ENCODE measurements at places on chromosomes 12 and 14.
A peak's percentile ranks its signal among the peaks of the same experiment; 100 is the strongest.

DNA sequence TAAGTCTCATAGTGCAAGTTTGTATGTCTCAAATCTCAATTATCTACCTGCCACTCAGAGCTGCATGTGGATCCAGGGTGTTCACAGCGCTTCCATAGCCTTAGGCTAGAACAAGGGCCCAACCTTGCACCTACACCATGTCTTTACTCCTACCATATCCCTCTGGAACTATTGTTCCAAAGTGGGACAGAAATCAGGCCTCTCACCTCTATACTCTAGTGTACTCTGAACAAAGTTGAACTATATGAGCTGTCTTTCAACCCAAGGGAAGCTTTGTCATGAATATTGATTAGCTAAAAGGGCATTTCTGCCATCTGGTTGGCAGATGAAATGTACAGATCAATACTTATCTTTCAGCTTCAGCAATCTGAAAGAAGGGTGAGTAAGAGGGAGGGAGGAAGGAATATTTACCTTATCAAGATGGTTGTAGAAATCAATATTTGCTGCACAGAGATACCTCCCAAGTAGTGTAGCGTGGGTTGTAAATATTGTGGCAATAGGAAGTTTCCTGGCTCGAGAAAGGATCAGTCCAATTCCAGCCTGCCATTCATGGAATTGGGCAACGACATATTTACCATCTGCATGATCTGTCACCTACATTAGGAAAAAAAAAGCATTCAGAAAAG, 30.8 kb downstream of the GYS2 start:
- DNase-seq: no peak

DNA sequence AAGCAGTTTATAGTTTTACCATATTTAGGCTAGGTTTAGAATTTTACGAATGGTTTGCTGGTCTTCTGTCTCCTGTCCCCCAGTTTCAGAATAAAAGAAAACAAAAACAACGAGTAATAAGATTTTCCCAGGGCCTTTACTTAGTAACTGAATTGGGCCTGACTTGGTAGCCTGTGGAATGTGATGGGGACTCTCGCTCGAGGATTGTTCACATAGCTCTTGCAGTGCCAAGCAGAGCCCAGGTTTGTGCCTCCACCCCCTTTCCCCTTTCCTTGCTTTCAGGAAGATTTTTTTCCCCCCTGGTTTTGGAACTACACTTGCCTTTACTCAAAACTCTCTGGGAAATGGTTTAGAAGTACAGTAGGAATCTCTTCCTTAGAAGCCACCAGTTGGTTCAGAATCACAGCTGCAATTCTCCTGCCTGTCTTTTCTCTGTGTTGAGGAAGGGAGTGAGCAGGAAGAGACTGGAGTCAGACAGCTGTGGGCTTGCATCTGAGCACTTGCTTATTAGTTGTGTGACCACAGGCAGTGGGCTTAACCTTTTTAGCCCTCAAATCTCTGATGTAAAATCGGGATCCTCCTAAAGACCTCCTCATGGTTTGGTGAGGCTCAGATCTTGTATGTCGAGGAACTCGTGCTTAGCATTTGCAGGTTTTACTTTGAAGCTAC, 501.2 kb downstream of the PCNX1 start:
- no peak for DNase-seq

GRCh38 chr14:103562429-103563225, at the start of the genes BAG5 and COA8:
Gene BAG5, minus strand, starts transcription at chr14:103562657. Its CDS starts 1,493 bp downstream, at chr14:103561164.
Gene COA8, plus strand, starts transcription at chr14:103562960. Its CDS starts 42 bp downstream, at chr14:103563002.
- peak; percentile 93 for DNase-seq

DNA sequence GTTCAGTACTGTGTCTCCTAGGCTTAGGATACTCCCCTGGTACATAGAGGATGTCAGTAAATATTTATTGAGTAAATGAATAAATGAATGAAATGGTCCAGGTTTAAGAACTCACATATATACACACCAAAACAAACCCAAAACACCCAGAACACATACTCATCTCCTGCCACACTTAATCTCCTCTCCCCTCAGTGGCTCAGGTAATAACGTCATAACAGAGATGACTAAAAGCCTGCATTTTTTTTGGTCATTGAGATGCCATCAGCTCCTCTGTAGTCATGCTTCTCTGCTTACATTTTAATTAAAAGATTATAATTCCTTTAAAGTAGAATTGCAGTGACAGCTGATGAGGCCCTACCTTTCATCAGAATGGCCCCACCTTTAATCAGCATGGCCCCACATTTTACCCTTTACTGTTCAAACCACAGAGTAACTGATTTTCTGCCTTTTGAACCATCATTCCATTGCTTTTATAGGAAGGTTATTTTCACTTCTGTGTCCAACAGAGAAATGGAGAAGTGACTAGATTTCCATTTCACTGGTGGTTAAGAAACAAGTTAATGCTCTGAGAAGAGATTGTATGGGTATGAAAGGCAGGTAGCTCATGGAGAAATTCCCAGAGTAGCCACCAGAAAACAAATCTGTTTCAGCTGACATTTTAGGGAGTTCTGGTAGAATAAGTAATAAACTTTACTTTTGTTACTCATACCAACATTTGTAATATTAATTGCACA, 193.4 kb upstream of the ATP2B1 start:
- DNase-seq: no peak

- no peak for DNase-seq
Measured at GRCh38 chr14:44640416-44640815, 133.3 kb upstream of the FSCB start.

DNA sequence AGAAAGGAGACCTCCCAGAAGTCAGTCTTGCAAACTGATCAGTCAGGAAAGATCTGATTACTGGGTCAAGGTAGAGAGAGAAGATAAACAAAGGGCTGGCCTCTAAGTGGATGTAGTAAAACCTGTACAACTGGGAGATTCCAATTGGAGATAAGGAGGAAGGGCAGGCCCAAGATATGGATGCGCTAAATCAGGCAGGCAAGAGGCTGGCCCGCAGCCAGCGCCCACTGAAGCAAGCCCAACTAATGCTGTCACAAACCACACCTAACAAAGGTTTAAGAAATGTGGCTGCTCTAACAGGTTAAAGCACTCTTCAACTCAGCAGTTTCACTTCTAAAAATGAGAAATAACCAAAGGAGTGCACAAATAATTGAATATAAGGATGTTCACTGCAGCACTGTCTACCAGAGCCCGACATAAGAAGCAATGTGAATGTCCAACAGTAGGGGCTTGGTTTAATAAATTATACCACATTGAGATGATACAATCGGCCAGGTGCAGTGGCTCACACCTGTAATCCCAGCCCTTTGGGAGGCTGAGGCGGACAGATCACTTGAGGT, 4.7 kb downstream of the GLTP start:
- DNase-seq: no peak

GRCh38 chr14:54568821-54569595, 2.1 kb downstream of the SAMD4A start:
- peak; percentile 62 for DNase-seq

DNA sequence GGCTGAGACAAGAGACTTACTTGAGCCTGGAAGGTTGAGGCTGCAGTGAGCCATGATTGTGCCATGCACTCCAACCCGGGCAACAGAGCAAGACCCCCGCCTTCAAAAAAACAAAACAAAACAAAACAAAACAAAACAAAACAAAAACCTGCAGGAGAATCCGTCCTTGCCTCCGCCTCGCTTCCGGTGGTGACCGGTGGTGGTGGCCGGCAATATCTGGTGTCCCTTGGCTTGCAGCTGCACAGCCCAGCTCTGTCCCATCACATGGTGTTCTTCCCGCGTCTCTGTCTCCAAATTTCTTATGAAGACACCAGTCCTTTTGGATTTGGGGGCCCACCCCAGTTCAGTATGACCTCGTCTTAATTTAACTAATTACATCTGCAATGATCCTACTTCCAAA, 10.0 kb downstream of the SMIM41 start:
- no peak for DNase-seq

DNA sequence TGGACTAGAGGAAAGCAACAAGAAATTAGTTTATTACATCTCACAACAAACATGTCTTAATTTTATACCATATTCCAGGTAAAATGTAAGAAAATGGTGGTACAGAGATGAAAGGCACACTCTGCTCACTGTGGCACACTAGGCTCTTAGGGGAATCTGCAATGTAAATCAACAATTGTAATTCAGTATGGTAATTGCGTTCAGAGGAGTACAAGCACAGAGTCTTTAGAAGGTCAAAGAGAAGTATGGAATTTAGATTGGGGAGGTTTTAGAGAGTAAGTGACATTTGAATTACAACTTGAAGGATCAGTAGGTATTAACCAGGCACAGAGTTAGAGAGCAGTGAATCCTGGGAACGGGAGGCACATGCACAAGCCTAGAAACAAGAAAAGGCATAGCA, 694.0 kb upstream of the USP15 start:
- no peak for DNase-seq

GRCh38 chr14:77032491-77032843, 4.0 kb upstream of the IRF2BPL start:
- DNase-seq: no peak

- DNase-seq: no peak
Measured at GRCh38 chr12:58443273-58443980, 476.9 kb downstream of the LRIG3 start.

GRCh38 chr14:23056145-23056955, 970 bp downstream of the CDH24 start:
- DNase-seq: peak; percentile 64

DNA sequence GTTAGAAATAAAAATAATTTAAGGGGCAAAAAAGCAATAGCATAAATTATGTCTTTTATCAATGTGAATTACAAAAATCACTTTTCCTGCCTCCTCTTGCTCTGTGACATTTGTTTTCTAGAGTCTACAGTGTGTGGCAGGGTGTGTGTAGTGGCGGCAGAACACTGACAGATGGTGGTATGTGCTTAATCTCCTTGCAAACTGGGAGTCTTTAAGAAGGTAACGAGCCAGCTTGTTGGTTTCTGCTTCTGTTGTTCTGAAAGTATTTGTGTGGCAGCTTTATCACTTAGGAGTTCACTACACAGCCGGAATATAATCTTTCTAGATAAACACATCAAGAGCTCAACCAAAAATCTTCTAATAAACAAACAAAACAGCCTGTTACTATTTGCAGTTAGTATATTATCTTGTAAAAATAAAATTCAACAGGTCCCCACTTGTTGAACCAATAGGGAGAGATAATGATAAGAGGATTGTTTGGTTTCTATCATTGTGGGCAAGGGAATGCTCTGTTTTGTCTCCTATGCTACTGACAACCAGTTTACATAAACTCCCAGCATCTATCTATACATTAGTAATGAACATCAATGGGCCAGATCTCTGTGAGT, 13.0 kb downstream of the CDKL1 start:
- DNase-seq: no peak

DNA sequence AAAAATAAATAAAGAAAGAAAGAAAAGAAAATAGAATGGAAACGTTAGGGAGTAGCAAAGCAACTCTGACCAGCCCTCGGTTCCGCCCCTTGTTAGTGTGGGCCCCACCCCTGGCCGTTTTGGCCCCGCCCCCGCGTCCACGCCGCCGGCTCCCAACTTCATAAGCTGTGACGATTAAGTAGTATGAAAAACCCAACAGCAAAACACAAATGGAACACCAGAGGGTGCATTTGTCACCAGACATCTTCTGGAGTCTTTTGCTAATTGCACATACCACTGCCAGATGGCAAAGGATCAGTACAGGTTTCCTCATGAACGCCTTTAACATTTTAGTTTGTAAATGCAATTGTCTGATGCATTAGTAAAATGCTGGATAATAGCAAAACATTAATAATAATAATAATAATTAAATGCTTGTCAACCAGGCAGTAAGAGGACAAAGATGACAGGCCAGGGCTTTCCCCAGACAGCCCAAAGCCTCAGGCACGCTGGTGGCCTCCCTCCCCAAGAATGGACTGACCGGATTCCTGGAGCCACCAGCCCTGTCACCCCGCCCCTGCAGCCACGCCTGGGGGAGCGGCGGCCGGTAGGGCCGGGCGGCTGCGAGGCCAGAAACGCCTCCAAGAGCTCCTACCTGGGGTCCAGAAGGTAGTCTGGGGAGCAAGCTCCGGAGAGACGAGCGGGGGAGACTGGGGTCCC, 23.6 kb downstream of the HSP90AA1 start:
- peak; percentile 81 for DNase-seq

DNA sequence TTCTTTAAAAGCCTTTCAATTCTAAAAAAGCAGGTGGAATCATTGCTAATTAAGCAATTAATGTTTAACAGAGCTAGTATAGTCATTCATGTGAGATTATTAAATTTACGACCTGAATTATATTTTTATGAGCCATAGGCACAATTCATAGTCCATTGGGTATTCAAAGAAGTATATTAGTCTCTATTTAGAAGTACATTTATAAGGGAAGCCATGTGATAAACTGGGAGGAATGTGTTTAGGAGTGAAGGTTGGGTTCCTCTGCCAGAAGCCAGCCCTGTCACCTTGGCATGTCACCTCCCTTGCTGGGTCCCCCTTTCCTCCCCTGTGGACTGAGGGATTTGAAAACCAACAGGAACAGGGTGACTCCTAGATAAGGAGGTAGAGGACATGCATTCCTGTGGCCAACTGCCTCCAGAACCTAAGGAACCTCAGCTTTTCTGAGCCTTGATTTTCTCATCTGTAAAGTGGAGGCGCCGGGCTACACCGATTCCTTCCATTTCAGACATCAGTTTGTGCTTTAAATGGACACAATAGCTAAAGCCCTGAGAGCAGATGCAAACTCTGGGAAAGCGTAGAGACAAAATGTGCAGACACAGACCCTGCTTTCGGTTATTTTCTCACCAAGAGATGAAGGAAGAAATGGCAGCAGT, 5.4 kb upstream of the KRT2 start:
- DNase-seq: no peak

- no peak for DNase-seq
Measured at GRCh38 chr14:51845811-51846210, 14.6 kb upstream of the GNG2 start.

DNA sequence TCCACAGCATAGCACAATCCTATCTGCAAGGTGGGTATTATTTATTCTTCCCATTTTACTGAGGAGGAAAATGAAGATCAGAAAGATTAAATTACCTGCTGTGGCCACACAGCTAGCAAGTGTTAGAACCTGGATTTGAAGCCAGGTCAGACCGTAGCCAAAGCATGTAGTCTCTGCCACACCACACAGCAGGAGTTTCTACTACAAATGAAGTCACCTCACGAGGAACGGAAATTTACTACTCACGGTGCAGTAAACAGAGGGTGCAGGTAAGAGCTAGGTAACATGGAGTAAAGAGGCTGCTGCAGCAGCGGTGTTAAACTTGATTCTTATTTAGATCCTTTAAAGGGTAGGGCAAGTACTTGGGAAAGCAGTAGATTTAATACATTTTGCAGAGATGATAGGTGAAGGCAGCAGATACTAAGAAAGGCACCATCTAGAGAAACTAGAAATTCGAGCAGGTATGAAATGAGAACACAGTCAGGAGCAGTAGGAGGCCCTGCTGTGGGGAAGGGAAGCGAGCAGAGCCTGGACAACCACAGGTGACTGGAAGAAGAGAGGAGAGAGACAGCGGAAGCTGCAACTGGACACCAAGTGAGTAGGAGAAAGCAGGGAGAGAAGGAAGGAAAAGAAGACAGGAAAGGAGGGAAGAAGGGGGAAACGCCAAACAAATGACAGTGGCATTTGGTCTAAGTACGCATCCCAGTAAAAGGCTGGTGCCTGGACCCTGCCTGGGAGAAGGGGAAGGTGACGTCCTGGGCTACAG, 21.5 kb downstream of the SPTB start:
- DNase-seq: no peak

- no peak for DNase-seq
Measured at GRCh38 chr12:122137229-122137628, 36.8 kb downstream of the IL31 start.

Measured in right forelimb (tissue), 1 donor.